Inflammatory macrophage (primary cell): ENCODE measurements at places on chromosomes 11 and 22.

DNA sequence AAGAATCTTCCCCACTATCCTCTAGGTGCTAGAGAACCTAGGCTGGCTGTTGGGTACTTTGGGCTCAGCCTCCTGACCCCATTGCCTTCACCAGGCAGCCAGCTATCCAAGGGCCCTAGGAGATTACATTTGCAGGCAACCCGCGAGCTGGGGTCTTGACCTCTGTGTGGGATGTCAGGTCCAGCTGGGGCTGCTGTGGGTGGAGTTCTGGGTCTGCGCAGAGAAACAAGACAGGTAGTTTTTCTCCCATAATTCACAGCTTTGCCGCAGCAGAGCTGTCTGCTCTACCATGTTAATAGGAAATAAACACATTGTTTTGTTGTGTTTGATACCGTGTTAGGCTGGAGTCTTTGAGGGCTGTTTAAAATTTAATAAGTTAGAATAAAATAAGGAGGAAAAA lies 142.8 kb upstream of the PLET1 start:
- DNase-seq = no peak

- no peak for DNase-seq
These were observed 442.2 kb downstream of the BUD13 start for GRCh38 chr11:116330439-116331185.

DNA sequence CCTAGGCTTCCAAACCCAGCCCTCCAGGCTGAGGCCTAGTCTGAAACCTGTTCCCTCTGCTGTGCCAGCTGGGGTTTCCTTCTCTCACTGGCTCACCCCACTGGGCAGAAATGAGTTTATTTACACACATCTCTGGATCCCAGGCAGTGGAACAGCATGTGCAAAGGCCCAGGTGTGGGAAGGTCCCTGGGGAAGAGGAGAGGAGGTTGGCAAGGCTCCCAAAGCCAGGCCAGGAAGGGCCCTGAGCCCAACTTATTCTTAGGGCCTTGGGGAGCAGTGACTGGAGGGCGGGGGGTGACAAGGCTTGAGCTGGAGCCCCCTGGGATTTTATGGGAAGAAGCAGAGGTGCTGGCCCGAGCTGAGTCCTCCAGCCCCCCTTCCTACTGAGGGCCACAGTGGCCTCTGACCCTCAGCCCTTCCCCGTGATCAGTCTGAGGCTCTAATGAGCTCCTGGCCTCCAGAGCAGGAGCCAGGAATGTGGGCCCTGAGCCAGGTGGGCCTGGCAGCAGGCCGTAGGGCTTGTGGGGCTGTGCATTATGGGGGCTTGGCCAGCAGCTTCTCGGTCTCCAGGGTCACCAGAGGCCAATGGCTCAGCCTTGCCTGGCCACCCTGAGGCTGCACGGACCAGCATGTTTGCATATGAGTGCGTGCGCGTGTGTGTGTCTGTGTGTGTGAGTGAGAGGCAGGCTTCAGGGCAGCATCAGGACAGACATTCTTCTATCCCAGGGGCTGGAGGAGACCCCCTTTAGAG lies 2.9 kb downstream of the MYO7A start:
- no peak for DNase-seq

- peak; percentile 18 for DNase-seq
These were observed 745 bp downstream of the NCAM1 start for GRCh38 chr11:112961751-112962578.

- peak; percentile 20 for DNase-seq
These were observed 60.8 kb upstream of the NUP50 start for GRCh38 chr22:45102896-45103420.

DNA sequence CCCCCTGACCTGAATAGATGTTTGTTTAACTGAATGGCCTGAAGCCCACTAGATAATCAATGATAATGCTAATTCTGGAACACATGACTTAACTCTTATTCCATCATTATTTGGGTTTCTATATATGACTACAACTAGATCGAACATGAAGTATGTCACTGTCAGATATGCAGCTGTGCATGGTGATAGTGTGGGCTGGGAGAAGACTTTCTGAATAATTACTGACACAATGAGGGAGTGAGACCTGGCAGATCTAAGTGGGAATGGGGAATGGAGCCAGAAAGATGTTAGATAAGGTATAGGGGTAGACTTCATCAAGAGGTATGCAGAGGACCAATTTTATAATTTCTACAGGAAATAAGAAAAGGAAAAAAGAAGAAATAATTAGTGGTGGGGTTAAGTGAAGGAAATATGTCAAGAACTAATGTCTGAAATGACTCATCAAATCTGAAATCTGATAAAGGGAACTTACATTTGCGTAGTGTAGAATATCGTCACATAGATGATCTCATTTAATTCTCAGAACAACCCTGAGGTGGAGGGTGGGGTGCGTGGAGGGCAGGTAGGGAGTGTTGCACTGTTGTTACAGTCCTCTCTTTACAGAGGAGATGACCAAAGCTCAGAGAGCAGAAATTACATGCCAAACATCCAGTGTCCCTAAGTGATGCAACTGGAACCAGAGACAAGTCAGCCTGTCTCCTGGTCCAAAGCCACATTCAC lies 68.2 kb upstream of the EED start:
- peak; percentile 70 for DNase-seq
